ENCODE measurements at places on chromosomes 6 and 20. TPM values are rescaled to one million over a fixed set of nuclear protein-coding genes. Genes with fewer than 3 reads are reported as not detected.

DNA sequence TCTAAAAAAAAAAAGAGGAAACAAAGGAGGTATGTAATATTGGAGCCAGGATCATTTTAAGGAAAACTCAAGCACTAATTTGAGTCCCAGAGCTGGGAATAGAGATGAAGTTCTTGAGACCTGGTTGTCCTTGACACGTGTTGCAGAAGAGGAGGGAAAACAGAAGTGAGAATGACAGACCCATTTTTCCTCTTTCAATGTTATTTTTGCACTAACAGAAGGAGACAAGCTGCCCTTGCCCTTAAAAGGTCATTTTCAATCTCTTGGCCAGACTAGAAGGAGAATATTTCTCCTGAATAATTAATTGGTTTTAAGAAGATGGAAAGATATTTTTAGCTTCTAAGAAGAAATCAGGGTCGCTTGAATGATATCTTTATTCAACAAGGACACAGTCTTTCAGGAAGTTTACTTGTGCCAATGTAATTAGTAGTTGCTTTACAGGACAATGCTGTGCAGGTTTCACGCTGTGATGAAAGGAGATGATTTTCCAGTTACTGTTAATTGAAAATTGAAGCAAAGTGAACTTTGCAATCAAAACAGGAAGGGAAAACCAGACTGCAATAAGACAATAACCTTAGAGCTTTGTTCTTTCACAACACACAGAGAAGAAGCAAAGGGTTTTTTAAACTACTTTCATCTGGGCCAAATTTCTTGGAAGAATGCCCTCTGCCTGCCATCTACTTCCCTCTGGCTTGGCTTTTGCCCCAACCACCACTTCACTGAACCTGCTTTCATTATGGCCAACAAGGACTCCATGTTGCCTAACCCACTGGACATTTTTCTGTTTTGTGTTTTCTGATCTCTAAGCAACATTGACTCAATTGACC, 107.8 kb upstream of the SHLD1 start:
- DNase-seq: peak; percentile 18

- DNase-seq: no peak
Measured at GRCh38 chr20:10676518-10676917, 2.7 kb upstream of the JAG1 start.

CYP21A2 gene
- not detected for total RNA-seq

DNA sequence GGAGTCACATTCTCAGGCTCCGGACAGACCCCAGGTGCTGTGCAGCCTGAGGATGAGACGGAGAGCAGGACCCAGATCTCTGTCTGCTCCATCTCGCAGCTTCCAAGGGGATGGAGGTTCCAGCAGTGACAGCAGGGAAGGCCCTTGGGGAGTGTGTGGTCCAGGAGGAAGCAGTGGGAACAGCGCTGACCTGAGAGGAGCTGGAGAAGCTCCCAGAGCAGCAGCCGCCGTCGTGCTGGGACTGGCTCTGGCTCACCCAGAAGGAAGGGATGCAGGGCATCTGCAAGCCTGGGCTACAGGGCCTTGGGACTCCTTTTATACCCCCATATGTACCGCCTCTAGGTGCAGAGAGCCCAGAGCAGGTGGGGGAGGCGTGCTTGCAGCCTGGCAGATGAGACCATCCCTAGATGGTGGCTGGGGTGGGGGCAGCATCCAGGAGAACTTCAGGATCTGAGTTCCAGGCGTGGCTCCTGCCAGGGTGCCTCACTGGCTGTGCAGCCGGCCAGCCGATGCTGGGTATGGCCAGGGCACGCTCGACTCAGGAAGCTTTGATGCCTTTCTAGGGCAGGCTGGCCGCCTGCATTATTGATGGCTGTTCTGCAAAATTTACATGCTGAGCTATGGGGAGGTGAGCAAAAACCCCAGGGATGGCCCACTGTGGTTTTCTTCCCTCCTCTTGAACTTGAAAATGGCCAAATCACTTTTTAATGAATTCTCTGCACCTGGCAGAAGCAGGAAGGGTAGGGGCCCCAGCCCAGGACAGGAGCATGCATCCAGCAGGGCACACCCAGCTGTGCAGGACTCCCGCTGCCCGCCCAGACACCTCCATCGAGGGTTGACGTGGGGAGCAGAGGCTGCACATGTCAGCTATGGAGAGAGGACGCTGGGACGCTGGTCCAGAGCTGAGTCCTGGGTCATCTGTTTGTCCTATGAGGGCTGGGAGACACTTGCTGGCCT, 179.6 kb downstream of the TAF4 start:
- DNase-seq: no peak

- DNase-seq: no peak
Measured at GRCh38 chr6:135985471-135985870, 134.0 kb downstream of the PDE7B start.

GRCh38 chr20:45044084-45044573, 56.8 kb downstream of the KCNS1 start:
- peak; percentile 81 for DNase-seq

- no peak for DNase-seq
Measured at GRCh38 chr6:33607784-33608161, 13.3 kb upstream of the ITPR3 start.

GRCh38 chr6:152004036-152004566, 196.6 kb downstream of the ESR1 start:
- no peak for DNase-seq

DNA sequence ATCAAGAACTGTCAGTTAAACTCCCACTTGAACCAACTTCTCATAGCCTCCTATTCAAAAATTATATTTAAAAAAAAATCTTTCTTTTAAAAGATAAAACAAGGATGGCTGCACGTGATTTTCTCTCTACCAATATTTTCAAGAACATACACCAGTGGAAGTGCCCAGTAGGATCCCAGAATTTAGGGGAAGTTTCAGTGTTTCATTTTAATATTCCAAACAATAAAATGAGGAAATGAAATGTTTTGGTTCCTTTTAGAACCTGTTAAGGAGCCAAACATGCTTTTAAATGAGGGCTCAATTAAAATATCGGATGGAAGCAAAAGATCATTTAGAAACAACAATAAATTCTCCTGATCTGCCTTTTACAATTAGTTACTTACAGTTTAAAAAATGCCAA, 26.4 kb upstream of the PRELID3B start:
- DNase-seq: no peak

CFB gene
- total RNA-seq: 34.7 TPM

CCR6 gene
- total RNA-seq: 1.4 TPM

DNA sequence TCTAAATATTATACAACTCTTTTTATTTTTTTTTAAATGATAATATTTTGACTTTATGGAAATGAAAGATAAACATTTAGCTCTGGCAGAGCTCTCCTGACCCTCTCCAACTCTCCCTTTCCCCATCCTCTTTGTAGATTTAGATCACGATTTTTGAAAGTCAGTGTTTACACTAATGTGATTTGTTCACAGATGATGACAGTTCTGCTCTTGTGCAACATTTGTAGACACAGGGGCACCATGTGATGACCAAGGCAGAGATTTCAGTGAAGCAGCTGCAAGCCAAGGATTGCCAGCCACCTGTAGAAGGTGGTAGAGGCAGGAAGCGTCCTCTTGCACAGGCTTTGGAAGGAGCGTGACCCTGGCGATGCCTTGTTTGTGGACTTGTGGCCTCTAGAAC, 483.2 kb downstream of the QKI start:
- no peak for DNase-seq

VWA7 gene
- not detected for total RNA-seq

PXMP4 gene
- total RNA-seq: 11.3 TPM

DNA sequence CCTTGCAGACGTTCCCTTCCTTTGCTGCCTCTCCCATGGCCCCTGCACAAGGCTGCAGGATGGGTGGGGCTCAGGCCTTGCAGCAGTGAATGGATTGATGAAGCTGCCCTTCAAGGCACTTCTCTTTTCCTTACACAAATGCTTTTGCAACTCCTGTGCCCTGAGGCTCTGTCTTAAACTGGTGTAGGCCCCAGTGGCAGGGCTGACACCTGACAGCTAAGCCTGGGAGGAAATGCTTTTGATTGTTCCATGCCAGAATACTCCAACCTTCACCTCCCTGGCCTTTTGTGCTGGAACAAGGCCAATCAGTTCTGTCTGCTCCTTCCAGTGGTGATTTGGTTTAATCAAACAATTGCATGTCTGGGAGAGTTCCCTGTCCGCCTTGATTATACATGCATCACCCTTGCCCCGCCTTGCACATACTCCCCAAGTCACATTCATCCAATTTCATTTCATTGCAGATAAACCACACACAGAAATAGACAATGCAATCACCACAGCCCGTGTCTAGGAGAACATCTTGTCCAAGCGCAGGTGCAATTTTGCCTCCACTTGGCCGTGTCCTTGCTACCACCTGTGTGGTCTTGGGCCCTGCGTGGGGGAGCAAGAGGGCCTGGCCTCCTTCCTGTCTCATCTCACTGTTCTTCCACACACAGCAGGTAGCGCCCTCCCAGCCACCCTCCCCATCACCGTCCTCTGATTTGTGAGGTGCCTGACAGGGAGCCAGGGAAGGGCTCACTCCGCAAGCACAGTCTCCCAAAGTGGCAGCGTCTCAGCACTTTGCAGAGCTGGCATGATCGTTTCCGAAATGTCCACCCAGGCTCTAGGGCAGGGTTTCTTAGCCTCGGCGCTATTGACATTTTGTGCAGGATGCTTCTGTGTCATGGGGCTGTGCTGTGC, 120.4 kb downstream of the CDH26 start:
- no peak for DNase-seq

SOX18 gene
- total RNA-seq: 8.7 TPM

DNA sequence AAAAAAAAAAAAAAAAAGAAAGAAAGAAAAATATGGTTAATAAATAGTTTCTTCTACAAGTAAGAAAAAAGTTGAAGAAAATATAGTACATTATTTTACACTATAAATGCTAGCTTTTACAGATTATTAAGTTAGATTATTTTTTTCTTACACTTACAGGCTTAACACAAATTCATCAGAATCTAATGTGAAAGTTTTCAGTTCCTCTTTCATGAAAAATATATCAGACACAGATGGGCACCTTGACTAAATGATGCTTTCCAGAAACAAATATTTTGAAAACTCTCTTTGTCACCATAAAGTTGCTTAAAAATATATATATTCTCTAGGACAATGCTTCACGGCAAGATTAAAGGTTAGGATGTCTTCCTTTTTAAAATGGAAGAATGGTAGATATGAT, 321.8 kb upstream of the HSF2 start:
- DNase-seq: no peak

- DNase-seq: no peak
Measured at GRCh38 chr6:151136141-151136755, 103.5 kb upstream of the AKAP12 start.

- DNase-seq: no peak
Measured at GRCh38 chr6:89554106-89554505, 84.4 kb downstream of the LYRM2 start.

GRCh38 chr20:31781945-31782344, 37.2 kb upstream of the MYLK2 start:
- no peak for DNase-seq

DNA sequence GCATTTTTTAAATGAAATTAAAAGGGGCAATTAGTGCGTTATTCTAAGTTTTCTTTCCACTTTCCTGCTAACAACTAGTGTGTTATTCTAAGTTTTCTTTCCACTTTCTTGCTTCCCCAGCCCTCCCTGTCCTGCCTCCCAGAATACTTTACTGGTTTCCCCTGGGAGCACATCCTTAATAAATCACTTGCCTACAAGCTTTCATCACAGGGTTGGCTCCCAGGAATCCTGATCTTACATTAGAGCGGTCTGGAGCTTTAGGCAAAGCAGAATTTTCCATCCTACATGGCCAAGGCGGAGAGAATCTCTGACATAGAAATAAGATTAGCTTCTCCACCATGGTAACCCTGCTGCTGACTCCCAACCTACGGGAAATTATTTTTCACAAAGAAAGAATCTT, 150.4 kb downstream of the BFSP1 start:
- peak; percentile 40 for DNase-seq

RGL2 gene
- total RNA-seq: 15.4 TPM

- no peak for DNase-seq
Measured at GRCh38 chr6:109182578-109182977, 87.3 kb downstream of the CEP57L1 start.

GRCh38 chr6:149089510-149089909, 228.0 kb upstream of the TAB2 start:
- DNase-seq: no peak

GRCh38 chr6:105510746-105511145, 107.9 kb upstream of the PREP start:
- no peak for DNase-seq

DNA sequence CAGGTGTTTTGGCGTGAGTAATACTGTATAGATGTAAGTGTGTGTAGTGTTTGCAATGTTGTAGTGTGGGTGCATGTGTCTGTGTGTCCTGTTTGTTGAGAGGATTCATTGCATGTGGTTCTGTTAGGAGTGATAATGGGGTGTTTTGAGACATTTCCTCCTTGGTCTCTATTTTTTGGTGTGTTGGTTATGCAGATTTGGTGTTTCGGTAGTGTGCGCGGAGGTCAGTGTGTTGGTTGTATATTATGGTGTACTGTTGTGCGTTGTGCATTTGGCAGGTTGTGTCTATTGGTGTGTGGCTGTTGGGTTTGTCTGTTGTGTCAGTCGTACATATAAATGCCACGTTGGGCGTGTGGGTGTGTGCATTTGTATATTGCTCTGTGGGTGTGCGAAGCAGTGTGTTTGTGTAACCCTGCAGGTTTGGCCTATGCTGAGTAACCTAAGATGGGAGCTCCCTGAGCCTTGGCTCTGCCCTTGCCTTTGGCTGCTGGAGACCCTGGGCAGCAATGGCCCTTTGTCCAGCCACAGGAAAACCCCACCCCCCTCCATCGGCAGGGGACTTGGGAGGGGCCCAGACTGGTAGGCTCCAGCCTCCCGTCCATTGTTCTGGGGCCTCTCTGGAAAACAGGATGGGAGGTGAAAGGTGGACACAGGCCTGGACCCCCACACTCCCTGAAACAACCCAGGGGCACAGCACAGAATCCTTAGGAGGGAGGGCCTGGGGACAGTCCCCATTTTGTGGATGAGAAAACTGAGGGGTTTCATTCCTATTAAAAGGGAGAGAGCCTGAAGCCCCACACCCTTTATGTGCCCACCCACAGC, 10.3 kb upstream of the ID1 start:
- DNase-seq: no peak

- no peak for DNase-seq
Measured at GRCh38 chr20:47454298-47455132, 47.2 kb upstream of the NCOA3 start.

SIRPB1 gene
- 4.8 TPM for total RNA-seq

DNA sequence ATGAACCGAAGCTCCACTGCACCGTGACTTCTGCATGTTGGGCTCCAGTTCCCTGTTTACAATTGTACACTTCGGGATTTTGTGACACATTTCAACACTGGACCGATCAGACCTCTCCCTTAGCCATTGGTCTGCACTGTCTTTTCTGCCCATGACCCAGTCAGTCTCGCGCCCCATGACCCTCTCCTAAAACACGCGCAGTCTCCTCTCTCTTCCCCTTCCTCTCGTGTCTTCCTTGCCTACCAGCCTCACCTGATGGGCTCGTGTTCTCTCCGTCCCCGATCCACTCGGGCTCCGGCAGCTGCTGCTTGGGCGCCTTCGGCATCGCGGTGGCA, 535 bp upstream of the ABCF1 start:
- DNase-seq: no peak

RAET1L gene
- total RNA-seq: not detected

GRCh38 chr6:155261111-155261900, 2.5 kb upstream of the CLDN20 start:
- DNase-seq: no peak

All from umbilical cord (tissue), 2 donors.